Right renal pelvis (tissue), 4 donors: ENCODE measurements at places on chromosomes 4 and X.

DNA sequence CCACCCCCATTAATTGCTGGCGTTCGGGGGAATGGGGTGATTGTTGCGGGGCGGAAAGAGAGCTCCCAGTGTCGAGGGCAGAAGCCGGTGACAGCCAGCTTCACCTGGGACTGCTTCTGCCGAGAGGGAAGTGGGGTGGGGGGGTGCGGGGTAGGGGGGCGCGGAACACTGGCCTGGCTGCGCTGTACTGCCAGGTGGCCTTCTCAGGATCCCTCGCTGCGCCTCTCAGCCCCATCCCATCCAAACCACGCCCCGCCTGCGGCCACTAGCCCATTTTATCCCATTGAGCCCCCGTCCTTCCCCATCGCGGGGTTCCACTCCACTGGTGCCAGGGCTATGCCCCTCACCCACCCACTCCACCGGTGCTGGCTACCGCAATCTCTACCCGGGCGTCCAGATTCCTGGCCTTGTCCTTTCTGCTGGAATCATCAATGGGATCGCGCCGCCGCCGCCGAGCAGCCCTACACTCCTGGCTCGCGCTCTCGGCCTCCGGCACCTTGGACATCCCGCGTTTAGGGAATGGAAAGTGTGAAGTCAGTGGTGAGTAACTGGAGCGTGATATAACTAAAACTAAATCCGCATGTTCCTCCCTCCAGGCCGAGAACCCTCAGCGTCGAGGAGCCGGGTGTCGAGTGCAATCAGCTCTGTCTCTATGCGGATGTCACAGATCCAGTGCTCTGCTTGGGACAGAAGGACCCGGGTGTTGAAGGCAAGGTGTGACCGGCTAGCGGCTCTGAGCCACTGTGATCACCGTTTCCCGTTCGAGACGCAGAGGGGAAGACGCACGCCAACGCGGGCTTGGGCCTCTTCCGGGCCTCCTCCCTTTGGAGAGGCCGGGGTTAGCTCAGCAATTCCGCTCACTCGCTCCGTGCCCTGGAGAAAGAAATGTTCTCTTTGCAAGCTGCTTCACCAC is 20.5 kb downstream of the NKX3-2 start:
- DNase-seq, result no peak

DNA sequence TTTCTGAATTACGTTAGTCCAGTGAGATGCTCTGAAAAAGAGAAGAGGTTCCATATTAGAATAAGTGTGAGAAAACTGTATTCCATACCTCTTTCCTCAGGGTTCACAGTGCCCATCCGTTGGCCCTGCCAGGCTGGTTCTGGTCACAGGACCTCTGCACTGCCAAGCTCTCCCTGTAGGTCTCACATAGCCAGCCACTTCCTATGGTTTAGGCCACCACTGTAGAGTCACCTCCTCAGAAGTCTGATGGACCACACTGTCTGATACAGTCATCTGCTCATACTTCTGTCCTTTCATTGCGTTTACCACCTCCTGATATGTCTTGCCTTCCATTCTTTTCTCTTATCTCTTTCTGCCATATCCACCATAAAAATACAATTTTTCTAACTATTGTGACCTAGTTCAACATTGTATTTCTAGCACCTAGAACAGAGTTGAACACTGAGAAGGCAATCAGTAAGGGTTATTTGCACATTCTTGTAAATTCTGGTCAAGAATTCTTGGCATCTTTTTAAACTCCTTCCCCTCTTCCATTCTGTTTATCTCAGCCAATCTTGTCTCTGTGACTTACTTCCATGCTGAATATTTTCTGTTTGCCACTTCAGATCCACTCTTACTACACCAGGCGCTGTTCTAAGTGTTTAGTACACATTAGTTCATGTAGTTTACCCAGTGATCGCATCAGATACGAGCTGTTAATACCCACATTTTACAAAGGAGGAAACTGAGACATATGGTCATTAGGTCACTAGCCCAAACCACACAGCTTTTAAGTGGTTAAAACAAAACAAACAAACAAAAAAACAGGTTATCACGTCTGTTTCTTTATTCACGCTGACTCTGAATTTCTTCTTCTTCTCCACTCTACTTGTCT is 125.6 kb downstream of the CBR4 start:
- DNase-seq, result no peak

GRCh38 chrX:3940000-3940610 is 226.7 kb upstream of the PRKX start:
- no peak for DNase-seq

- DNase-seq, result peak; percentile 8
These were observed 54.5 kb downstream of the RS1 start for GRCh38 chrX:18617407-18617750.

GRCh38 chrX:100584611-100585010 is at the start of gene TNMD:
TSS of gene TNMD (plus strand) at chrX:100584936. CDS start at chrX:100585019, 83 bp downstream.
- no peak for DNase-seq

DNA sequence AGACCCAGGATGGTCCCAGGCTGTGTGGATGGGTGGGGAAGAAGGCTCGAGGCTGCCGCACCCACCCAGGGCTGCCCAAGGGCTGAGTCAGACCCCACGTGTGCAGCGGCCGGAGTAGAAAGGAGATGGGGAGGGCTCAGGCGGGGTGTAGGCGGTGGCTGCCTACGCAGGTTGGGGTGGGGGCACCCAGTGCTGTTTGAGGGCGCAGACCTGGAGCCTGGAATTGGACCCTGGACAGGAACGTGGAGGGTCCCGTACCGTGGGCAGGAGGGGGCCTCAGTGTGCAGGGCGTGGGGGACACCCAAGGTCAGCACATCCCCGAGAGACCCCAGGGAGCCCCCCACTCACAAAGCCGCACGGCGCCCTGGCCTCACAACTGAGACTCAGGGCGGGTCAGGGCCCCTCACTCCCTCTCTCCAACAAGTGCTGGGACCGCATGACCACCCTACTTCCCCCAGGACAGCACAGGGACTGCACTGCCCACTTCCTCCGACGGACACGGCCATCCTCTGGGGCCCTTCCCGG is 79.9 kb downstream of the FAM53A start:
- no peak for DNase-seq

- DNase-seq, result no peak
These were observed 21.0 kb upstream of the RHOXF2 start for GRCh38 chrX:120137439-120137838.

DNA sequence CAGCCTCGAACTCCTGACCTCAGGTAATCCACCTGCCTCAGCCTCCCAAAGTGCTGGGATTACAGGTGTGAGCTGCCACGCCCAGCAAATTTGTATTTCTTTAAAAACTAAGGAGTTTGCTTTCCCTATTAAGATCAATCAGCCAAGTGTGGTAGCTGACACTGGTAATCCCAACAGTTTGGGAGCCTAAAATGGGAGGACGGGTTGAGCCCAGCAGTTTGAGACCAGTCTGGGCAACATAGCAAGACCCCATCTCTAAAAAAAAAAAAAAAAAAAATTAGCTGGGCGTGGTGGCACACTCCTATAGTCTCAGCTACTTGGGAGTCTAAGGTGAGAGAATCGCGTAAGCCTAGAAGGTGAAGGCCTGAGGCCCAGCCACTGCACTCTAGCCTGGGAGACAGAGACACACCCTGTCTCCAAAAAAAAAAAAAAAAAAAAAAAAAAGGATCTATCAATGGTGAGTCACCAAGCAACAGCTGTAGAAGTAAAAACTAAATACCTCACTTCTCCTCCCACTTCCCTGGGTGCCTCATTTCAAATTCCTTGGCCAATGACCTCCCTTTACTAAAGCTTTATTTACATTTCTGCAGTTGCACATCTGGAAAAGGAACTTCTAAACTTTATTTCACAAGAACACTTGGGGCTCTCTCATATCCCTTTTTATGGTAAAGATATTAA is 54.5 kb downstream of the LDB2 start:
- no peak for DNase-seq

DNA sequence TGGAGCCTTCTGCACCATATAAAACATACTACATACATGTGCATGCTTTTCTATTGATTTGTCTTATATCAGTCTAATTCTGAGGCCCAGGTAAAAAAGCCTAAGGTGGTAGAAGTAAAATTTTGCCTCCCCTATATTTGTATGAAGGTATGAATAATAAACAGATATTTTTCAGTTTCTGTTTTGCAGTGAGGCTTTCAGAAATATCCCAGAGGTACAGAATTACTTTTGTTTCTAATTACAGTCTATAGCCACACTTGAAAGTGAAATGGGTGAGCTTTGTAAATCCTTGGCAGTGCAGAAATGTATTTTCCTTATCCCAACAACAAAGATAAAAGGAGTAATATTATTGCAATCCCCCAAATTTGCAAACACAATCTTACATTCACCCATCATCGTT is 59.5 kb downstream of the DDX60 start:
- DNase-seq, result no peak

GRCh38 chr4:122686691-122687090 is 45.8 kb upstream of the BBS12 start:
- no peak for DNase-seq

GRCh38 chrX:31038575-31039326 is 33.1 kb downstream of the FTHL17 start:
- no peak for DNase-seq

- DNase-seq, result no peak
These were observed 23.3 kb downstream of the NRK start for GRCh38 chrX:105845631-105846030.

DNA sequence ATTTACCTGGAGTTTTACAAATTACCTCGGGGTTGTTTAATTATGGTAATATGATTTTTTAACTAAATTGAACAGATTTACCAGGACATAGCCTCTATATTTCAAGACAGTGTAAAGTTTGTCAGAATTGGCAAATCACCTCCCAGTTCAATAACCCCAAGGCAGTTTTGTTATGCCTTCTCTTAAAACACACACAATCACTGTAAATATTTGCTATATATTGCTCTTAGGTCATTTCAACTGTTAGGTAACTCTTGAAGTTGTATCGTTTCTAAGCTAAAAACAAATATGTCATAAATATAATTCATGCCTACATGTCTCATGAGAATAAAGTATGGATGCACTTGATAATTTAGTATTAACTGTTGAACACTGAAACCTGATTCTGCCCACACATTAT is 24.1 kb downstream of the PDLIM5 start:
- DNase-seq, result no peak

GRCh38 chrX:71453056-71453455 is 79.8 kb upstream of the OGT start:
- DNase-seq, result no peak

- no peak for DNase-seq
These were observed 1.5 kb downstream of the PITX2 start for GRCh38 chr4:110621328-110621812.

DNA sequence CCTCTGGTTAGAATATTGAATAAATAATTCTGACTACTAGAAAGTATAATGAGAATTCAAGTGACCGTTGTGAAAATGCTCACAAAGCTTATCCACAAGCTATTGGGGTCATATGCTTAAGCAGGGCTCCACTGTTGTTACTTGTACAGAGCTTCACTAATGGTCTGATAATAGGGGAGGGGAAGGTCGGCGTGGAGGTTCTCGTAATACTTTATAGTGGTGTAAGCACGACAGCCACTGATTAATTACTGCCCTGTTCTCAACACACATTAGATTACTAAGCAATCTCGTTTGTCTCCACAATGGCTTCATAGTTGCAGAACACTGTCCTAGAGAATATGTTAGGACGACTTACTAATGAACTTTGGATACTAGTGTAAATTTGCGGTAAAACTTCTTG is 11.6 kb downstream of the UNC5C start:
- no peak for DNase-seq

DNA sequence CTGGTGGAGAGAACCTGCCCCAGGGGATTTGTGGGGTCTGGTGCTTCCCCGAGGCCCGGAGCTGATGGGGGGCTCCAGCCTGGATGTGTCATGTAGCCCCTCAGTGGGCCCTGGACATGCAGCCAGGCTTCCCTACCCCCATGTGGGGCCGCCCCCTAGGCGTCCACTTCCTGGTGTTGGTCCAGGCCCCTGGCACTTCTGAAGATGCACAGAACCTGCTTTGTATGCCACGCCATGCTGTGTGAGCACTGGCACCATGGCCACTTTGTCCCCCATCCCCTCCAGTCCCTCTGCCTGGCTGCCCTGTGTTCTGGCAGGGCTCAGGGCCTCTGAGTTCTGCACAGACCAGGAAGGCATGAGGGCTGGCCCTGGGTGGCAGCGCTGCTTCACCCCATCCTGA is 29.2 kb downstream of the WFS1 start:
- DNase-seq, result no peak

DNA sequence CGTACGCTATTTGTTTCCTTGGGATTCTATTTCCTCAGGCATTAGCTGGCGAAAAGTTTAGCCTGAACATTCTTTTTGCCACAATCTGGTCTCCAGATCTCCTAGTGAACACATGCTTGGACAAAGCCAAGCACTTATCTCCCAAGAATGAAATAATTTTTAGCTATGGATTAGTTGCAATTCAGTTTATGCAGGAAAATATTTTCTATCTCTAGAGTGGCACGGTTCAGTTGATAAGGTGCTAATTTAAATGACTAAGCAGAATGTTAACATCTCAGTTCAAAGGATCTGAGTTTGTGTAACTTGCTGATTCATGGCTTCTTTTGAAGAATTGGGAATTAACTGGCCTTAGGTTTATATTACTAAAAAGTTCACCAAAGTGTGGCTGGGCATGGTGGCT is 58.1 kb upstream of the JADE1 start:
- no peak for DNase-seq

DNA sequence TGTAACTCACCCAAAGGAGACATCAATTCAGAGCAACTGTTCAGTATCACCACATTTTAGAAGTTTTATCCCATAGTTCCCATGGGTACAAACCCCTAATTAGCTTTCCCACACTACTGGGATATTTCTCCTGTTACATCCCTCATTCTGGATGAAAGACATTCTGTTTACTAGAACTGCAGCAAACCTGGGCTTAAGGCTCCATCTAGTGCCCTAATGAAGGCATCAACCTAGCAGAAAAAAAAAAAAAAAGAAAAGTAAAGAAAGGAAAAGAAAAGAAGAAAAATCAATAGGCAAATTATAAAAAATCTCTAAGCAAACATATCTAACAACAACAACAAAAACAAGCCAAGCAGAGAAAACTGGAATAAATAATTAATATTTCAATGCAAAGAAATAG is 133.7 kb upstream of the CPXCR1 start:
- no peak for DNase-seq

- DNase-seq, result no peak
These were observed 134.2 kb downstream of the DCLK2 start for GRCh38 chr4:150212485-150212884.

DNA sequence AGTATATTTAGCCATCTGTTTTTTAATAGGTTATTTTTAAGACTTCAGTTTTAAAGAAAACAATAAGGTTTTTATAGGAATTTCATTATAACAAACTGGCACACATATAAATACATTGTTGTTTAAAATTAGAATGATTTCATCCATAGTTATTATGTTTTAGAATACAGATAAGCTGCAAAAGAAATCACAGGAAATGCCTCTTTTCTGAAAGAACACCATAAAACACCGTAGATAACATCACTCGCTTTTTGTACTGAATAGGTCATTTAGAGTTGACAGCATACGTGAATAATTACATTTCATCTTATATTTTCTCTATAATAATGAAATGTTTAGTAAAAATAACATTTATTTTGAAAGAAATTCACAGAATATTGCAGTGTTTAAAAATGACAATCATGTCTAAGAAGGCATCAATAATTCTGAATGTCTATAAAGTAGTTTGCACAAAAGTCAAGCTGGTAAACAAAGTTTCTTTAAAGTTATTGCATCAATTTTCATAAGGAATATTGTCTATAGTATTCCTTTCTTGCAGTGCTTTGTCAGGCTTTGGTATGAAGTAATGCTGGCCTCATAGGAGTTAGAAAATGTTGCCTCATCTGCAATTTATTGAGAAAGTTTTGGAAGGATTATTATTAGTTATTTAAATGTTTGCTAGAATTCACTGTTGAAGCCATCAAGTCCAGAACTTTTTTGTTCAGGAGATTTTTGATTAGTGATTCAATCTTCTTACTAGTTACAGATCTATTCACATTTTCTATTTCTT is 17.9 kb upstream of the VEGFC start:
- DNase-seq, result no peak

GRCh38 chr4:142314247-142314646 is 531.9 kb downstream of the INPP4B start:
- DNase-seq, result no peak
